GM12878 (cell line): ENCODE measurements at places on chromosomes 7 and 10. TPM values are rescaled to one million over a fixed set of nuclear protein-coding genes. Genes with fewer than 3 reads are reported as not detected.

Gene CADPS2
- total RNA-seq, result 0.18 and 0.53 TPM in 2 replicates

Gene AKR1C8
- not detected in 2 replicates for total RNA-seq

Gene SCD
- 171 and 188 TPM in 2 replicates for total RNA-seq

Gene HIF1AN
- 32.2 TPM in 2 replicates for total RNA-seq

Gene GIMAP6
- total RNA-seq, result 36.2 and 40.9 TPM in 2 replicates

Gene KCNMA1
- total RNA-seq, result 35.6 and 37.0 TPM in 2 replicates

Gene ALDH18A1
- total RNA-seq, result 118 and 121 TPM in 2 replicates

- H3K27me3 ChIP-seq, result no peaks in the 10 kb centered on the region; the same call in 1 of the 2 replicates
- no peaks in the 10 kb centered on the region for H3K36me3 ChIP-seq
- no peaks in the 10 kb centered on the region for H3K4me1 ChIP-seq
- no peak overlapping the region for H3K27ac ChIP-seq
These were observed 146.5 kb downstream of the EGFR start for GRCh38 chr7:55165176-55165861.

DNA sequence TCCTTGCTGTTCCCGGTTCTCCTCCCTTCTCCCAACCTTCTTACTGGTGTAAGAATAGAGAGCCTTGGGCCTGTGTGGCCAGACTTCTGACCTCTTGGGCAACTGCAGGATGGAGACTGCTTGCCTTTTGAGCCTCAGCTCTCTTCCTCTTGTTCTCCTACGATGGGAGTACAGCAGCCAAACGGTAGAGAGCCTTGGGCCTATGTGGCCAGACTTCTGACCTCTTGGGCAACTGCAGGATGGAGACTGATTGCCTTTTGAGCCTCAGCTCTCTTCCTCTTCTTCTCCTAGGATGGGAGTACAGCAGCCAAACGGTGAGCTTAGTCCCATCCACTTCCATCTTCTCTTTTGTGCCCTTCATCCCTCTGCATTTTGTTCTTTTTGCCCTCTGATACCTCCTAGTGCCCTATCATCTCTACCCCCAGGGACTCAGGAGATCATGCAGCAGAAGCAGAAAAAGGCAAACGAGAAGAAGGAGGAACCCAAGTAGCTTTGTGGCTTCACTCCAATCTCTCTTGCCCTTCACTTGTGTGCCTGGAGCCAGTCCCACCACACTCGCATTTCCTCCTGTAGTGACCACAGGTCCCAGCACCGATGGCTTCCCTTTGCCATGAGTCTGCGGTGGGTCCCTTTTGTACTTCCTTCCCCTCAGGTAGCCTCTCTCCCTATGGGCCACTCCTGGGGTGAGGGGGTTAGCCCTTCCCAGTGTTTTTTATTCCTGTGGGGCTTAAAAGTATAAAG, 15.3 kb downstream of the SLC25A13 start:
- H3K27me3 ChIP-seq, result no peaks in the 10 kb centered on the region
- peaks cover 4% of the 10 kb centered on the region for H3K4me1 ChIP-seq
- no peak overlapping the region for H3K27ac ChIP-seq
- H3K4me3 ChIP-seq, result no peak overlapping the region

- H3K36me3 ChIP-seq, result no peaks in the 10 kb centered on the region
- no peak for DNase-seq
- peaks cover 25% of the 10 kb centered on the region for H3K4me1 ChIP-seq
- H3K27me3 ChIP-seq, result no peaks in the 10 kb centered on the region
- no peak overlapping the region for H3K4me3 ChIP-seq
These were observed 6.8 kb upstream of the IFIT1B start for GRCh38 chr10:89371079-89371478.

DNA sequence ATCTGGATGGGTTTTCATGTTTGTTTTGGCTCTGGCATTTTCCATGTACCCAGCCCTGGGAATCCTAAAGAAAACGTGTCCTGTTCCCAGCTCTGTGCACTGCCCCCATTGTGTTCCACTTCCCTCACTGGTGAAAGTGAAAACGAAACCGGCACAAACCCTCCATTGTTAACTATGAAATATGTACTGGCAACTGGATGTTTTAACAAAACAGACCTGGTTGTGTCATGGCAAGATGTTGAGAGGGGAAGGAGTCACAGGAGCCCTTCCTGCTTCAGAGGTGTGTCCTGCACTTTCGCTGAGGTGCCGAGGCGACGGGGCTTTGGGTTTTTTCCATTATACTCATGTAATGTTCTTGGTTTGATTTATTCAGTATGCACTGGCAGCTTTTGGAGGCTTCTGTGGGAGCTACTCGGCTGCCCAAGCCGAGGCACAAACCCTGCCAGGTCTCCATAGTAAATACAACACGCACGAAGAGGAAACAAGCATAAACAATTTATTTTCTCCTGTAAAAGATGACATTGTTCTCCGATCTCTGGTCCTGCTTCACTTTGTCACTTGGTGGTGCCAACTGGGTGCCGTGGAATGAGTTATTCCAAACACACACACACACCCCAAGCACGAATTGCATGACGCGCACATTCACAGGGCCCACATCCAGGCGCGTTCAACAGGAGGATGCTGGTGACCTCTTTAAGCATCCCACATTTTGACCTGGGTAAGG, 118.2 kb downstream of the CDK6 start:
- DNase-seq, result no peak
- peaks cover 31% of the 10 kb centered on the region for H3K4me1 ChIP-seq
- H3K36me3 ChIP-seq, result no peaks in the 10 kb centered on the region
- H3K27me3 ChIP-seq, result no peaks in the 10 kb centered on the region

DNA sequence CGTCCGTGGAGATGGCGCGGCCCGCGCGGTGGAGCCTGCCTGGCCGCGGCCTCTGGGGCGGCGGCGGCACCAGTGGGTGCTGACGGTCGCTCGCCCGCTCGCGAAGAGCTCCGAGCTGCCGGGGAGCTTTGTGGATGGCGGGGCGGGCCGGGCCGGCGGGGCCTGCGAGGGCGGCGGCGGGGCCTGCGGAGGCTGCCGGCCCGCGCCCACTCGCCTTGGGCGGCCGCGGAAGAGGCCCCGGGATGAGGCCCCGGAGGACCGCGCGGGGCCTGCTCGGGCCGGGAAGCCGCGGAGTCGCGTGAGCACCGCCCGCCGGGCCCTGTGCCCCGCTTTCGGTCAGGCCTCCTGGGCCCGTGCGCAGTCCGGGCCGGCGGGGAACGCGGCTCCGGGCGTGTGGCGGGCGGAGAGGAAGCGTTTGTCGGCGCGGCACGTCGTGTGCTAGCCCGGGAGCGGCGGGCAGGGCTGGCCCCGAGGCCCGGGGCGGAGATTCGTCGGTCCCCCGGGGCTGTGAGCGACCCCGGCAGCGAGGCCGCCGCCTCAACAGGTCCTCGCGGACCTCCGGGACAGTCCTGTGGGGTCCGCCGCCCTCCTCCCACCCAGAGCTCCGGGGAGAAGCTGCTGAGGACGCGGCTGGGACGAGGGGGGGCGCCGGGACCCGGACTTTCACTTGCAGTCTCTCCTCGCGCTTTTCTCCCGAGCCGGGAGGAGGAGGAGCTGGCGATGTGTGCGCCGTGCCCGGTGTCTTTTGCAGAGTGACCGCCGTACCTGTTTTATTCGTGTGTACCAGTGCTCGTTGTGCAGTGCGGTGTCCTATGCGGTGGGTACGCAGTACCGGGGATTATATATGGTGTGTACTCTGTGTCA, 578 bp downstream of the ZMYND11 start:
- H3K4me3 ChIP-seq, result peak overlapping the region; percentile 80
- no peaks in the 10 kb centered on the region for H3K36me3 ChIP-seq
- H3K27me3 ChIP-seq, result no peaks in the 10 kb centered on the region
- H3K27ac ChIP-seq, result peak overlapping the region; percentile 80
- no peaks in the 10 kb centered on the region for H3K4me1 ChIP-seq

- H3K36me3 ChIP-seq, result no peaks in the 10 kb centered on the region
- H3K4me3 ChIP-seq, result no peak within 1 kb of the TSS
- peaks cover 11% of the 10 kb centered on the region for H3K27me3 ChIP-seq
- no peak within 1 kb of the TSS for H3K27ac ChIP-seq
- peaks cover 7% of the 10 kb centered on the region; the same call in 1 of the 2 replicates for H3K4me1 ChIP-seq
- DNase-seq, result no peak
These were observed at the start of gene FAM171A1 for GRCh38 chr10:15370856-15371701. Gene FAM171A1, minus strand, starts transcription at chr10:15371289. Its CDS starts 237 bp downstream, at chr10:15371052.

GRCh38 chr7:135862586-135863340, 114.2 kb upstream of the FAM180A start:
- H3K27ac ChIP-seq, result no peak overlapping the region
- H3K27me3 ChIP-seq, result no peaks in the 10 kb centered on the region
- H3K36me3 ChIP-seq, result no peaks in the 10 kb centered on the region
- H3K4me1 ChIP-seq, result no peaks in the 10 kb centered on the region
